ENCODE measurements at places on chromosomes 4 and X.

DNA sequence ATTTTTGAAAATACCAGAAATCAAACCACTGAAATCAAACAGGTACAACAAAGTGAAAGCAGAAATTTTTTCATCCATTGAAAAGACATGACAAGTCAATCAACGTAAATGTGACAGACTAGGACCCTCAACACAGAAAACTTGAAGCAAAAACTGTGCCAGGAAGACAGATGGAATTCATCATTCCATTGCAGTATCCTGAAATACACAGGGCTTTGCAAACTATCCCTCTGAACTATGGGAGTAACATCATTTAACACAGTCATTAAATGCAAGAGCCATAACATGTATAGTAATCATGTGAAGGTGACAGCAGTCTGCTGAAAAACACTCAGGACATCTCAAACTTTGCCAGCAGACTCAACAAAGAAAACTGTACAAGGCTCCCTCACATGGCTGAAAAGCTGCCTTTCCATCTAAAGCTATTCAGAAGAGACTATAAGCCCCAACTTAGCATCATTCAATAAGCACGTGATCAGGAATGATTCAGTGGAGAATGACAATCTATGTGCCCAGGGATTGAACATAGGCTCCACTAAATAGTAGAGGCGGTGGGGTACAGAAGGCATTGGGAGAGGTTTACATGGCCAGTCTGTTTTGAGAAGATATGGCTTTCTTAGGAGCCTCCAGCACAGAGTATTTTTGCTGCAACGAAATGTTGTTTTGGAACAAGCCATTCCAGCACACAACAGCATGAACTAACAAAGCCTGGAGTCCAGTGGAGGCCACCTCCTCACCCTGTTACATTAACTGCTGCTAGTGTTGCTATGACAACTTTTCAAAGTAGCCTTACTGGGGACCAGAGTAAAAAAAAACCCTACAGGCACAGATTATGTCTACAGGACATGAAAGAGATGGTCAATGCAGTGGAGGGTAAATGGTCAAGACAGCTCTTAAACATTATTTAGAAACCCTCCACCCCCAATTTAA is 274.5 kb upstream of the NOCT start:
- DNase-seq, result no peak

DNA sequence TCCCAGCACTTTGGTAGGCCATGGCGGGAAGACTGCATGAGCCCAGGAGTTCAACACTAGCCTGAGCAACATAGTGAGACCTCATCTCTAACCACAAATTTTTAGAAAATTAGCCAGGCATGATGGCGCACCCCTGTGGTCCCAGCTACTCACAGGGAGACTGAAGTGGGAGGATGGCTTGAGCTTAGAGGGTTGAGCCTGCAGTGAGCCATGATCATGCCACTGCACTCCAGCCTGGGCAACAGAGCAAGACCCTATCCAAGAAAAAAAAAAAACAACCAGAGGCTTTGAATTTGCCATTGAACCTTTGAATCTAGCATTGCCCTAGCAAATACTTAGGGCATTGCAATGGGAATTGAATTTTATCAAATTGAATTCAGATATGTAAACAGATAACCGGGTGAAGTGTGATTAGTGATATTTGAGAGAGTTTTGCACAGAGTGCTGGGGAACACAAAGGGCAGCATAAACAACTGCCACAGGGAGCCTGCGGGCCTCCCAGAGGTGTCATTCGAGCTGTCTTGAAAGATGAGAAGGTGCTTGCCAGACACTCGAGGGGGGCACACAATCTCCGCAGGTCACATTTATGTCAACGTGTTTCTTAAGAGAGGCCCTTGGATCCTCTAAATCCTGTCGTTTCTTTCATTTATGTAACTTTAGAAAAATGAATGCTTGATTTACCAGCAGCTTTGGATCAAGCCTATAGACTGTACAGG is 200.3 kb downstream of the AASDH start:
- no peak for DNase-seq

DNA sequence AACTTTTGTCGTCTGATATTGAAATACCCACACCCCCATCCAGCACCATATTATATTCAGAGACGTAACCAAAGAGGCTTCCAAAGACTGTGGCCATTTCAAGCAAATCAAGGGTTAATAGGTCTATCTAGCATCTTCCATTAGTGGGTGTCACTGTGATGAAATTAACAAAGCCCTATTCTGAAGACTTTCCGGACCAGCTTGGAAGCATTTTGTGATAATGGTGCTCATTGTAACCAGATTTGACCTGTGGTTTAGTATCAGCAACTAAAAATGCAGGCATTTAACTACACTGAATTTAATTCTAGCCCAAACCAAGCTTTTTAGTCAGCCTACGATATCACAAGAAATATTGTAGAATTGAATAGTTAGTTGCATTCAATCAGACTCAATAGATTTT is 309.7 kb upstream of the TENM3 start:
- DNase-seq, result no peak

DNA sequence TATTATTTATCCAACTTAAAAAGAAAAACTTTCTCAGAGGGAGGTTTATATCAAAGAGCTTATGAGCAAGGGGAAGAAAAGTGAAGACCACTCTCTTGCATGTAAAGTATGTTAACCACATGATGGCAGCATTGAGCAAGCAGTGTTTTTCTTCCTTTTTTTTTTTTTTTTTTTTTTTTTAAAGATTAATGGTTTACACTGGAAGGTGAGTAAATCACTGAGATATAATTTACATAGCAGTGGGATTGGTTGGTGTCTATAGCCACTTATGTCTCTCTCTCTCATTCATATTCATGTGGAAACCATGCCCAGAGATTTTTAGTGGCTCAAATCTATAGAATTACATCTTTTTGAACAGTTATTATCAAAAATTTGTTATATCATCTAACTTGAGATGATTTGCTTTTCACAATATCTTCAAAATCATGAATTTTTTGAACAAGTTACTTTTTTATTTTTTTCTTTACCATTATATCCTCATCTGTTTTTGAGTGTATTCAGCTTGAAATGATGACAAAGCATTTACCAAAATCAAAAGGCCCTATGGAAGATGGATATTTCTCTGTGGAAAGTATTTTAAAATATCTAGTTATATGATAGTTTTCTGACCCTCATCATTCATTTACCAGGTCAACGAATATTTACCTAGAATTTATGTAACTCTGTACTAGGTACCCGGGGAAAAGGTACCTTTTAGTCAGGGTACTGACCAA is 31.6 kb downstream of the MTHFD2L start:
- DNase-seq, result no peak

GRCh38 chr4:38415682-38416081 is 248.3 kb upstream of the KLF3 start:
- DNase-seq, result no peak

GRCh38 chr4:87865960-87866598 is 33.3 kb downstream of the MEPE start:
- no peak for DNase-seq

- no peak for DNase-seq
Measured at GRCh38 chr4:3470244-3471097, 7.4 kb downstream of the DOK7 start.

DNA sequence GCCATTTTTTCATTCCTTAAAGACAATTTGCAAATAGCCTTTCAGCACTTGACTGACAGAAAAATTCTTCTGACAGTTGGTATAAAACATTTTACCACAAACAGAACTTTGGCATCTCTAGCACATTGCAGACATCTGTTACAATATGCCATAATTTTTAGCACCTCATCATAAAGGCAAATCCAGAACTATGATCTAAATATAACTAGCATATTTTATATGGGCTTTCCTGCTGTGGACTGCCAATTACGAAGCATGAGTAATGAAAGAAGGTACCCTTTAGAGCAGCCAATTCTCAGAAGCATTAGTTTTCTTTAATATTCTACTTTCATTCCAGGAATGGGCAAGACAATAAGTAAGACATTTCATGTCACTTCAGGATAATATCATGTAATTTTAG is 647.4 kb upstream of the GALNT7 start:
- no peak for DNase-seq

GRCh38 chr4:102560571-102561341 is 59.6 kb downstream of the NFKB1 start:
- DNase-seq, result no peak

- DNase-seq, result no peak
Measured at GRCh38 chrX:43551590-43551989, 104.5 kb upstream of the MAOA start.

DNA sequence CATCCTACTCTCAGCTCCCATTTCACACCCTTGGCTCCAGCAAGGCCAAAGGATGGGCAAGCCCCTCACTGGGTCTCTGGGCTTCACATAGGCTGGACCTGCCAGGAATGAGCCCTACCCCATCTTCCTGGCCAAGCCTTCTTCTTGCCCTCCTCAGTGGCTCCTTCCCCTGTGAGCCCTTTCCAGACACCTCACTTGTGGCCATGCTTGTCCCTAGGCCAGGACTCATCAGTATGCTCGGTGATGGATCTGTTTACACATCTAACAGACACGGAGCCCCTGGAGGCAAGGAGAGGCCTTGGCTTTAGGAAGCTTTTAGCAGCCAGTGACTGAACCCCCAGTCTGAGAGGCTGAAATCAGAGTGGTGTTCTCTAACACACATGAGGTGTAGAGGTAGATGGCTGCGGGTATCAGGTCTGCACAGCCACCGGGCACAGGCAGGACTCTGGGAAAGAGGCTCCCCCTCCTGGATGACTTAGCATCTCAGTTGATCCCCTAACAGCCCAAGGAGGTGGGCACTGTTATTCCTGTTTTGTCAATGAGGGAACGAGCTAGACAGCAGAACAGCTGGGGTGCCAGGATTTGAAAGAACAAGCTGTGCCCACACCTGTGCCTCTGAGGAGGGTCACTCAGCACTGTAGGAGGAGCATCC is 44.8 kb downstream of the PPP2R2C start:
- DNase-seq, result no peak

DNA sequence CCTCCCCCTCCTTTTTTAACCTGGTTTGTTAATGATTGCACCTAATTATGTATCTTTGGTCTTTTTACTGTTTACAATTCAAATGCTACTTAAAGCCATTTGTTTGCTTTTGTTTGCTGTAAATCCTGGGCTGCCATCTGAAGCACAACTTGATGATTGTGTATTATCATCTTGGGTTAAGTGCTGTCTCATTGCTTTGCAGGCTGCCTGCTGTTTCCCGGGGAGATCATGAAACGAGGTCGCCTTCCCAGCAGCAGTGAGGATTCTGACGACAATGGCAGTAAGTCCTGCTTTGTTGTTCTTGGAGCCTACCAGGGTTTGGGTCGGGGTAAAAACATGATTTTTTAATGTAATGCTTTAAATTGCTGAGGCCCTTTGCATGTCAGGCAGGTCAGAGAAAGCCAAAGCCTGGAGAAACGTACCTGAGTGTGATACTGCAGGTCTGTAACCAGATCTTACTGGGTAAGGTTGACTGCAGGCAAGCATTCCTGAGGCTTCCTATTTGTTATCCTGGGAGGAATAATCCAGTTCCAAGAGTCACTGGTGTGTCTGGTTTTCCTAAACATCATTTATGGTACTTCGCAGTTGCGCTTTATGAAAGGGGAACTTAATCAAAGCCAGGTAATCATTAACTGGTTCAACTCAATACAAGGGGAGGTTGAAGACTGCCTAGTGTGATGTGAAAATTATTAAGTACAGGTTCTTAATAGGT is 22.2 kb downstream of the JADE1 start:
- no peak for DNase-seq

DNA sequence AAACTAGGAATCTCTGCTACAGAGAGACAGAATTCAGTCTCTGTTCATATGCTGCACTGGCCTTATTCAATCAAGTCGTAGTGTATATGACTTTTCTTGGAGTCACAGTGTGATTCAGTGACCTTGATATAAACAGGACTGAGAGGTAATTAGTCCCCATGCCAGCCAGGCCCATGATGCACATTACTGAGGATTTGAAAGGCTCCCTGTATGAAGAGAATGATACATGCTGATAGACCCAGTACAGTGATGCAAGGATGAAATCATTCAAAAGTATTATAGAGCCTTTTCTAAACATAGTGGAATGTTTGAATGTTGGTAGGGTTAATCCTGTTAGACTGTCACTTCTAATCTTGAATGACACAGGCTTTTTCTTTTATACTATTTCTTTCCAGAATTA is 34.1 kb downstream of the ANXA3 start:
- no peak for DNase-seq

DNA sequence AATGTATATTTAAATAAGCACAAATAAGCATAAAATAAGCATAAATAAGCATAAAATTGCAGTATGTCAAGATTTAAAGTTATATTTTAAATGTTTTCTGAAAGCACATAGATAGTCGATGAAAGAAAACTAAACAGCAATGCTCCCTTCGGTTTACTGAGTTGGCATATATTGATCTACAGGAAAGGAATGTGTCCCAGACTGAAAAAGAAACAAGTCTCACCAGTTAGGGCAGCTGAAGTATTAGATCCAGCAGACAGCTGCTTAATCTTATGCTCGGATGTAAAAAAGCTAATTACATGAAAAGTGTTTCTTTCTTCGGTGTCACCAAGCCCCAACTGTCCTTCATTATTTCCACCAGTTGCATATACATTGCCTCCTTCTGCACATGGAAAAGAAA is 8.7 kb downstream of the RPGR start:
- no peak for DNase-seq

DNA sequence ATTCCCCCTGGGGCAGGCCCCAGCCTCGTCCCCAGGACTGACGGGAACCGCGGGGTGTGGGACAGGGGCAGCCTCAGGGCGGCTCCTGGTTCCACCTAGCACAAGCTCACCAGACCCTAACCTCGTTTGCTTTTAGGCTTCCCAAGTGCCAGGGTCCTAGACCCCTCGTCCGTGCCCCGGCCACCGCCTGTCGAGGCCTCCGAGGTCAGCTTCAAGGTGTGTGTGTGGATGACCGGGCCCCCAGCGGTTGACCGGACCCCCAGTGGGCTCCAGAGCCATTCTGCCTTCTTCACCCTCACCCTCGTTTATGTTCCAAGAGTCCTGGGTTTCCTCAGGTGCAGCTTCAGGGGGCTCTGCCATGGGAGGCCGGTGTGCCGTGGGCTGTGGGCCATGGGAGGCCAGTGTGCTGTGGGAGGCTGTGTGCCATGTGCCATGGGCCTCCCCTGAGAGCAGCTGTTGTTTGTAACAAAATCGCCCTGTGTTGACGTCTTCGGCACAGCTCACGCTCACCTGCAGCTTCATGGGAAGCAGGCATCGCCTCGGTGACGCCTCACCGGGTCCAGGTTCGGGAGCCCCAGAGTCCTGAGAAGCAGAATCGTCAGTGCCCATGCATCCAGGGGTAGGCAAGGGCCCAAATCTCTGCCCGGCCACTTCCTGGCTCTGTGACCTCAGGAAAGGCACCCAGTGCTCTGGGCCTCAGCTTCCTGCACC is 43.0 kb upstream of the HMX1 start:
- DNase-seq, result no peak

Measured in GM19239 (cell line).